ENCODE measurements at places on chromosomes 5 and 9.

DNA sequence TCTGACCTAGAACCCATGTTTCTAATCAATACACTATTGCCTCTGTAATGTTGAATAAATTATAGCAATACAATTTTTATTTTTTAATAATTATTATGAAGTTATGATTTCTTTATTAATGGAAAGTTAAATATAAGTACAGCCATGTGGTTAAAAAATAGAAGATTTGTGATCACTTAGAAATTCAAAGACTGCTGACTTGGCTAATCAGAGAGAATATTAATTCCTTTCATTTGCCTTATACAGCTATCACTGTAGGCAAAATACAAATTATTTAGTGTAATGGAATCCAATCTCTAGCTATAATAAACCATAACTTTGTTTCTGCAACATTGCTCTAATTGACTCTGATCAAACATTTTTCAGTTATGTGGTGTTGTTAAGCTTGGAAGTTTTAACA lies 255.0 kb upstream of the TAS2R1 start:
- no peak for DNase-seq

DNA sequence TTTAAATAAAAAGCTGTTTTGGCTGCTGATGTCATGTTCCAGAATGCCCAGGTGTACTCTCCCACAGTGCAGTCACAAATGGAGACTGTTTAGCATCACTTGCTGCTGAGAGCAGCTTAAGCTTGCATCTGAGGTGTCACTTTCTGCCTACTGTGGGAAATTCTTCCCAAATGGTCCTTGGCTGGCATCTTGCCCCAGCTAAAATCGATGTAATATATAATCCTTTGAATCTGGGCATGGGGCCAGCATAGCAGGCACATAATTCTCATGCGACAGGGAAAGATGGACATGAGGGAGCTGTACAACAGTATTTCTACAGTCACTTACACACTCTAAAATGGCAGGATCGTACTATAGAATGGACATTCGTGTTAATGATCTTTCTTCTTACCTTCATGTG lies 144.3 kb downstream of the MACIR start:
- no peak for DNase-seq

GRCh38 chr9:131946180-131946579 lies 133.5 kb downstream of the MED27 start:
- no peak for DNase-seq

DNA sequence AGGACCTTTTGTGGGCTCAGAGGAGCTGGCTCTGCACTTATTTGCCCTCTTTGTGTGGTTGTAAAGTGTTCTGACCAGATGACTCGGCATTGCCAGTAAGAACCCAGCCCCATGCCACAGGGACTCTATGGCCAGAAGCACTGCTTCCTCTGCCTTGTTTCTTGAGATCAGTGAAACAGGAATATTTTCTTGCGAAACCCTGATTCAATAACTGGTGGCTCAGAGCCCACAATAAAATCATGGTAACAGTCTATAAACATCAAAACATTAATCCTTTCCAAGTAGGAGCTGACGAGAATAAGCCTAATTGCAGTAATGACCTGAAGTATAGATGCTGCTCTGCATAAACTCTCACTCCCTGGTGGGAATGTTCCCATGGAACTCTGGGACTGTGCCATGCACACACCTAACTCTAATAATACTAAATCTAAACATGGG lies 344.3 kb downstream of the ZNF608 start:
- DNase-seq, result no peak

DNA sequence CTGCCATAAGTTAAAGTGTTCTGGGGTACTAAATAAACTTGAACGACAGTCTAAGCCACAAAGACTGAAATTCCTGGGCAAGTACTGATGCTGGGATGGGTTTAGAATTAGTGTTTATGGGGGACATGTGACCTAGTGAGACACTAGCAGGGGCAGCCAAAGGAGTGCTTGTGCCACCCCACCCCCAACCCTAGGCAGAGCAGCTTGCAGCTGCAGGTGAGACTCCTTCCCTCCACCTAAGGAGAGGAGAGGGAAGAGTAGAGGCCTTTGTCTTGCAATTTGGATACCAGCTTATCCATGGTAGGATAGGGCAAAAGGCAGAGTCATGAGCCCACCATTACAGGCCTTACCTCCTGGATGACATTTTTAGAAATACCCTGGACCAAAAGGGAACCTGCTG lies 28.7 kb upstream of the PDE4D start:
- DNase-seq, result no peak

- peak; percentile 49 for DNase-seq
These were observed 47.1 kb upstream of the NEK6 start for GRCh38 chr9:124210697-124211096.

- no peak for DNase-seq
These were observed 43.8 kb upstream of the FCN1 start for GRCh38 chr9:134961331-134962064.

GRCh38 chr5:150406103-150406722 lies 6.5 kb downstream of the CD74 start:
- DNase-seq, result no peak

GRCh38 chr5:150895431-150896428 lies 9.1 kb downstream of the ZNF300 start:
- DNase-seq, result no peak

DNA sequence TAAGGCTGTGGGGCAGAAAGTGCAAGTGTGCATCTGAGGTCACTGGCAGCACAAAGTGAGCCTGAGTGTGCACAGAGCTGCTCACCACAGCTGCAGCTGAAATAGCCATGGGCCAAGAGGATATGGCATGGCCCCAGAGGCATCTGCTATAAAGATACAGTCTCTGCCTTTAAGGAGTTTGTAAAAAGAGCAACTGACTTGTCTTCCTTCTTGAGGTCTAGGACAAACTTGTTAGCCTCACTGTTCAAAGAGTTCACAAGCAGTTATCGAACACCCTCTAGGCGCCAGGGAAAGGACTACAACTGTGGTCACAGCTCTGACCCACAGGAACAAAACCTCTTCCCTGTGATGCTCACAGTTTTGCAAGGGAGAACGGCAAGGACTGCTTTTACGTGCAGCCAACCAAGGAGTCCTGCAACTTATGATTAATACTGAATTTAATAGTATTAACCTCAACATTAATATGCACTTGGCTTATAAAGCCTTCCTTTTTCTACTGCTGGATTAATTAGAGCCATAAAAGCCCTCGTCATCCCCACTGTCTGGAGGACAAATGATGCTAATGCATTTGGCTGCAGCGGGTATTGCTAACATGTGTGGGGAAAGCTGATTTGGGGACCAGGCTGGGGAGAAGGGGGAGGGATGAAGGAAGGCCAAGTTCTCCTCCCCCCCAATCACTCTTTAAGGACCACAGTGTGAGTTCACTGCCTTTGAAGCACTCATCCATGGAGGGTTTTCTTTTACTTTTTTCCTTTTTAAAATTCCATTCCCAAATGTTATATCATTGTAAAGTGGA lies 189.8 kb upstream of the TRIM32 start:
- no peak for DNase-seq

DNA sequence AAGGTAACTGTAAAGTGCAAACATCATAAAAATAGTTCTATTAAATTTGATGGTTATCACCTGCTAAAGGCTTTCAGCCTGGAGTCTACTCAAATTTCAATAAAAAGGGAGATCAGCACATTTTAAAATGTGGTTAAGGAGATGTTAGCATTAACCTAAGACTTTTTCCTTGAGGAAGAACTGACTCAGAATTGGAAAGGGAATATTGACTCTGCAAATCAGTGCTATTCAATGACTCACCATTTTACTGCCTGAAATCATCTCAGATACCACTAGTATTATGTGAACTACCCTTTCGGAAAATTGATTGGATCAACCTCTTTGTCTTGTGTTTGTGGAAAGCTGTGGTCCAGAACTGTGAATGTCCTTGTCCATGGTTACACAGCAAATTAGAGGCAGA lies 113.3 kb downstream of the ADRB2 start:
- no peak for DNase-seq

GRCh38 chr5:128681096-128681495 lies 143.1 kb upstream of the FBN2 start:
- no peak for DNase-seq

GRCh38 chr9:33645706-33646105 lies 121.7 kb downstream of the ANKRD18B start:
- no peak for DNase-seq

- DNase-seq, result no peak
These were observed 4.5 kb downstream of the STC2 start for GRCh38 chr5:173323799-173324114.

DNA sequence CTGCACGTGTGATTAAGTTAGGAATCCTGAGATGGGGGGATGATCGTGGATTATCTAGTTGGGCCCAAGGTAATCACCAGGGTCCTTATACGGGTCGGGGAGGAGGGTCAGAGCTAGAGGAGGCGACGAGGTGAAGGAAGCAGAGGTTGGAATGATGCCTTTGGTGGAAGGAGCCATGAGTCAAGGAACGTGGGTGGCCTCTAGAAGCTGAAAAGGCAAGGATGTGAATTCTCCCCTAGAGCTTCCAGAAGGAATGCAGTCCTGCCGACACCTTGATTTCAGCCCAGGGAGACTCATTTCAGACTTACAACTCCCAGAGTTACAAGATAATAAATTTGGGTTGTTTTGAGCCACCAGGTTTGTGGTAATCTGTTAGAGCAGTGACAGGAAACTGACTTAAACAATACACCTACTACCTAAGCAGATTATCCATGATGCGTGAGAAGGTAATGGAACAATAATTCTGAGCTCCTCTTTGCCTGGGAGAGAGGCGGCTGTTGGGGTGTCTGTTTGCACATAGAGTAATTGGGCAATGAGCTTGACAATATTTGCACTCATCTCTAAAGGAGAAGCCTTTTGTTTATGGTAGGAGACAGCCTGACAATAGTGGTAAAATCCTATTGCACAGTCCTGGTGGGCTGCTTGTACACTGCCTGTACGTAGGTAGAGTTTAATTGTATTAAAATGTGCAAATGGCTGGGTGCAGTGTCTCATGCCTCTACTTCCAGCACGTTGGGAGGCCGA lies 129.3 kb upstream of the IER5L start:
- no peak for DNase-seq

DNA sequence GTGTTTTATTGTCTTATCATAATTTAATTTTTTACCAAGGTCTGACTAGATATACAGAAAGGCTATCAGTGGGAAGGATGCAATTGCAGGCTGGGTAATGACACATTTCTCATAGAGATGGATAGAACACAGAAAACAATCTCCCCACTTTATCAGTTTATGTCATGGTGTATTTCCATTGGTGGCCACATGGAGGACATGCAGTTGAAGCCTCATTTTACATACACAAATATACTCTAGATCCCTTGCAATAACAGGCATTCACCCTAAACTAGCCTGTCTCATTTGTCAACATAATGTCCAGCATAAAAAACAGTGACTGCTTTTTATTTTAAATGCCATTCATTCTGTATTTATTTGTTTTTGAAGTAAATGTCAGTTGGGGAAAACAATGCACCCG lies 526.3 kb downstream of the GABRG2 start:
- no peak for DNase-seq

GRCh38 chr9:70519912-70520724 lies 105.7 kb upstream of the KLF9 start:
- DNase-seq, result peak; percentile 11

DNA sequence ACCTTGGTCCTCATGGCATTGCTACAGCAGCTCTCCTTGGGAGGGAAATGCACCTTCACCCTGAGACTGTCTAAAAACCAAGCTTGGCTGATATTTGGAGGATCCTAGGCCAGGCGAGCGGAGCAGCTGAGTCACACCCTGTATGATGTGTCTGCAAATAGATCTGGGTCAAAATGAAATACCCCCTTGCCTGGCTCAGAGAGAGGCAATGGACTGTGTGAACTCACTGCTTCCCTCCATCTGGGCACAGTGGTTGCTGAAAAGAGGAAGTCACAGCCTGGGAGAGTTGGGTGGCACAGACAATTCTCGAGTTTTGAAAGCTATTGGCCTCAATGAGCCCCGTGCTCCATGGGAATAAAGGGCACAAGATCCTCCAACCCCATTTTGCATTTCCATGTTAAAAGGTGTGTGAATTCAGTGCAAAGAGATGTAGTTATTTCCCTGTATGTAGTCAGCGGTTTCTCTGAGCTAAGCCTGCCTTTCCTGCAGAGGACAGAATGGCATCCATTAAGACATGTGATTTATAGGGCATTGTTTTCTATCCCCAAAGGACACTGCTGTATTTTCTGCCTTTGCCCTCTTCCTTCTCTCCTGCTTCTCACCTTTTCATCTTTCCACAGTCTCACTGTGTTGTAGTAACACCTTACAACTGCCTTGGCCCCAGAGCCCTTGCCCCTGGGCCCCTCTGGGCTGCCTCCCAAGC lies 177.2 kb downstream of the GADD45G start:
- peak; percentile 38 for DNase-seq

- peak; percentile 42 for DNase-seq
These were observed 72.1 kb downstream of the LRSAM1 start for GRCh38 chr9:127523312-127523851.

- DNase-seq, result no peak
These were observed 35.6 kb upstream of the SSBP2 start for GRCh38 chr5:81786496-81786895.

DNA sequence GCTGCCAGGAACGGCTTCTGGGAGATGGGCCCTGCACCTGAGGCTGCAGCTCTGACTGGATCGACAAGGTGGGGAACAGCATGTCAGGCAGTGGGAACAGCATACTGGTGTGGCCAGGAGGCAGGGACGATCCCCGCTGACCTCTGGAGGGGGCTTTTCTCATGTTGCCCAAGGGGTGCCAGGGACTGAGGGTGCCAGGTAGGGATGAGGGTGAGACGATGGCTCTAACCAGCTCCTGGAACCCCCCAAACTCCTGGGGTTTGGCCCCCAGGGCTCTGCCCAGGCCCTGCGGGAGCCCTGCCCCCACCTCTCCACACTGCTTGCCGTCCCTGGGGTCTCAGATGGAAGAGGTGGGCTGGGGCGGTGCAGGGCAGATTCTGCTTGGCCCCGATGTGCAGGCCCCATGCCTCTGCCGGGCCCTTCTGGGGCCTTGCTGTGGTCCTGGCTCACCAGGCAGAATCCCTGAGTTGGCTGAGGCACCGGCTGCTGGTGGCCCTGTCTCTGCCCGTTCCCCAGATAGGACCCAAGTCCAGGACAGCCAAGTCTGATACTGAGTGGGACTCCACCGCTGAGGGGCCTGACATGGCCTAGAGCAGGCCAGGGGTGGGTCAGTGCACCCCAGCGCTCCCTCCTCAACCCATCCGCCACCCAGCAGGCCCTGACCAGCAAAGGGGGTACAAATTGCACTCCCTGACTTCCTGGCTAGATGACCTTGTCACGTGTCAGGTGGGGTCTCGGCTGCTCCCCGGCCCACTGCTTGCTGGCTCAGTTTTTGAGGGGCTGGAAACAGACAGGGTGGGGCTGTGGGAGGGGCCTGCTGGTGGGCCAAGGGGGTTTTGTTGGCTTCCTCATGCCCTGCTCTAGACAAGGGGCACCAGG lies 28.4 kb upstream of the RNF130 start:
- DNase-seq, result no peak

GRCh38 chr9:104907278-104907951 lies 20.5 kb downstream of the ABCA1 start:
- no peak for DNase-seq

- DNase-seq, result no peak
These were observed 101.9 kb downstream of the MTRR start for GRCh38 chr5:7970816-7971215.

- no peak for DNase-seq
These were observed 1577.6 kb downstream of the EFNA5 start for GRCh38 chr5:106093134-106093533.

GRCh38 chr9:76373173-76373783 lies 20.9 kb downstream of the RFK start:
- DNase-seq, result no peak
